ENCODE measurements at places on chromosomes 6 and 20. TPM values are rescaled to one million over a fixed set of nuclear protein-coding genes. Genes with fewer than 3 reads are reported as not detected.

The SYCP2L gene
- total RNA-seq: not detected

The WFDC5 gene
- total RNA-seq: 1.4 TPM

The PGC gene
- not detected for total RNA-seq

The DLL1 gene
- 1.7 TPM for total RNA-seq

The SSTR4 gene
- total RNA-seq: not detected

The RAB44 gene
- total RNA-seq: 0.05 TPM

The SLC17A3 gene
- total RNA-seq: 2.5 TPM

The SEL1L2 gene
- not detected for total RNA-seq

The GSTA3 gene
- not detected for total RNA-seq

The CST5 gene
- not detected for total RNA-seq

The OR2J3 gene
- not detected for total RNA-seq

The SLC26A8 gene
- total RNA-seq: 0.44 TPM

The ELOVL2 gene
- total RNA-seq: 0.07 TPM

The ZSWIM3 gene
- 6.7 TPM for total RNA-seq

The CTAGE9 gene
- not detected for total RNA-seq

The PNPLA1 gene
- total RNA-seq: not detected

The SPATS1 gene
- not detected for total RNA-seq

The KHDRBS2 gene
- total RNA-seq: not detected

The SEMG1 gene
- not detected for total RNA-seq

The KCNB1 gene
- total RNA-seq: not detected

The HSPA12B gene
- not detected for total RNA-seq

The PTGIS gene
- total RNA-seq: 1.8 TPM

The ADGRG6 gene
- total RNA-seq: 1.5 TPM

The ELOVL4 gene
- total RNA-seq: 1.8 TPM

The C20orf144 gene
- total RNA-seq: 0.17 TPM

The SLC35F1 gene
- total RNA-seq: 2.3 TPM

The TEAD3 gene
- total RNA-seq: 1.9 TPM

The TRIM27 gene
- total RNA-seq: 50.7 TPM

The PPIL6 gene
- total RNA-seq: 0.56 TPM

The IMPG1 gene
- not detected for total RNA-seq

The RIN2 gene
- total RNA-seq: not detected

The DBNDD2 gene
- 43.4 TPM for total RNA-seq

The KHDC1L gene
- not detected for total RNA-seq

The EYS gene
- not detected for total RNA-seq

The CCN2 gene
- total RNA-seq: not detected

The LY6G6C gene
- total RNA-seq: 0.67 TPM

The CTCFL gene
- not detected for total RNA-seq

The CYP21A2 gene
- 1.3 TPM for total RNA-seq

The ZNF831 gene
- total RNA-seq: 8.2 TPM

The SMOC2 gene
- total RNA-seq: not detected

The CLPSL2 gene
- total RNA-seq: not detected

The TMC2 gene
- total RNA-seq: not detected

The STMND1 gene
- total RNA-seq: not detected

The ECT2L gene
- not detected for total RNA-seq

The NMBR gene
- total RNA-seq: not detected

The RIPPLY2 gene
- total RNA-seq: not detected

The PDYN gene
- not detected for total RNA-seq

The SYCP2 gene
- 5.0 TPM for total RNA-seq

The POPDC3 gene
- total RNA-seq: not detected

The DPM1 gene
- 56.6 TPM for total RNA-seq

The BANF2 gene
- not detected for total RNA-seq

The SLC24A3 gene
- 0.07 TPM for total RNA-seq

The SCUBE3 gene
- total RNA-seq: 0.16 TPM

The PPP1R16B gene
- total RNA-seq: 184 TPM

The LSM2 gene
- total RNA-seq: 123 TPM

The TP53INP2 gene
- total RNA-seq: 10.2 TPM

The DPPA5 gene
- total RNA-seq: not detected

The ARMH2 gene
- not detected for total RNA-seq

The TGIF2 gene
- 58.4 TPM for total RNA-seq

The OR12D3 gene
- not detected for total RNA-seq

Measured in activated T-cell treated with anti-CD3 and anti-CD28 coated beads, Interleukin-2, amount 50 U/mL, for 72 hours (primary cell).